ENCODE measurements at places on chromosomes 12 and 14.

- no peak for DNase-seq
Measured at GRCh38 chr12:11556682-11557081, 92.8 kb upstream of the ETV6 start.

- no peak for DNase-seq
Measured at GRCh38 chr14:102979406-102979805, 56.9 kb downstream of the AMN start.

DNA sequence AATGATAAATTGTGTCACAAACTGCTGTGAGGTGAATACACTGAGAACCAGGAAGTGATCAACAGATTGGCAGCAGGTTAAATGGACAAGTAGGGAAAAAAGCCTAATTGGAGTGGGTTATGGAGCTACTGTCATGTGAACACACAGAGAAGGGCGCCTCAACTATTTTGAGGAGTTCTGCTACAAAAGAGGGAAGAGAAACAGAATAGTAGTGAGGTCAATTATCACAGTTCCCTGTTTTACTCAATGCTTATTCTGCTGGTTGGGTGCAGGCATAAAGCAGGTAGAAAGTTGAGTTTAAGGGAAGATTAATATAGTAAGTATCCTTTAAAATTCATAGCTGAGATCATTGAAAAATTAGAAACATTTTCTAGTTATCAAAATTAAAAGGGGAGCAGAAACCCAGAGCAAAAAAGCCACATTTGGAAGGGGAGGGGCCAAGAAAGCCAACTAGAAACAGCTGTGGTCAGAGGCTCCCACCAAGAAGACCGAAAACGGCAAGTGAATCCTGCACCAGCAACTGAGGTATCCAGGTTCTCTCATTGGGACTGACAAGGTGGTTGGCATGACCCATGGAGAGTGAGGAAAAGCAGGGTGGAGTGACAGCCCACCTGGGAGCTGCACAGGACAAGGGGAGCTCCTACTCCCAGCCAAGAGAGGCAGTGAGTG is 105.7 kb downstream of the ZC3H14 start:
- DNase-seq, result no peak

DNA sequence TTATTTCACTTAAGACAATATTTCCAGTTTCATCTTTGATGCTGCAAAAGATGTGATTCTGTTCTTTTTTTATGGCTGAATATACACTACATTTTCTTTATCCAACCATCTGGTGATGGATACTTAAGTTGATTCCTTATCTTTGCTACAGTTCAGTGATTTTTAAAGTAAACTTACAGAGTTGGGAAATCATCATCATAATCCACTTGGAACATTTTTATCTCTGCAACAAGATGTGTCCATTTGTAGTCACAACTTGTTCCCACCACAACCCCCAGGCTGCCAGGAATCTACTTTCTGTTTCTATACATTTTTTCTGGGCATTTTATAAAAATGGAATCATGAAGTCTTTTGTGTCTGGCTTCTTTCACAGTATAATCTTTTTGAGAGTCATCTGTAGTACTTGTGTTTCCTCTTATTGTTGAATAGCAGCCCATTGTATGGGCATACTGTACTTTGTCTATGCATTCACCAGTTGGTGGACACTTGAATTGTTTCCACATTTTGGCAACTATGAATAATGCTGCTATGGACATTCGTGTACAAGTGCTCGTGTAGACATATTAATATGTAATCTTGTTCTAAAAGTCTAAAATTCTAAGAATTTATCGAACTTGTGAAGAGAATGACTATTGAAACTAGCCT is 212.5 kb upstream of the DDHD1 start:
- no peak for DNase-seq

- DNase-seq, result no peak
Measured at GRCh38 chr12:69388371-69388770, 28.8 kb downstream of the YEATS4 start.
